ENCODE measurements at places on chromosomes 16 and 17. TPM values are rescaled to one million over a fixed set of nuclear protein-coding genes. Genes with fewer than 3 reads are reported as not detected.

GRCh38 chr16:69112285-69113129 lies 7.1 kb downstream of the HAS3 start:
- peak; percentile 84 for DNase-seq

GRCh38 chr17:43219746-43220380 lies 8.2 kb downstream of the TMEM106A start:
- peak; percentile 42 for DNase-seq

DNA sequence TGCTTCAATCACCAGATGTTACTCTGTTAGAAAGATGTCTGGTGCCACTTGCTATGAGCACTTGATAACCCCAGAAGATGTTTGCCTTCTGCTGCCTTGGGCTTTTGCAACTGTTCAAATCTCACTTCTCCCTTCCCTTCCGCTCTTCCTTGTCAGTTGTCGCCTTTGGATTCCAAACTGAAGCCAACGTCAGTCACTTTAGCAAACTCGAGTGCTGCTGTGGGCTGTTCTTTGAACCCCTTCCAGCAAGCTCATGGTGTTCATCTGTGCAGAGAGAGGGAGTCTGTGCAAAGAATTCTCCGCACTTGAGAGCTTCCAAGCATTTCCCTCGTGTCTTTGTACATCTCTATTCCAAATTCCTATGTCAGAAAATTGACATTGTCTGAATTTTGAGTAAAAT lies 879.4 kb downstream of the CDH11 start:
- no peak for DNase-seq

DUS1L gene
- 232 TPM for total RNA-seq

DYNLRB2 gene
- total RNA-seq, result not detected

CEP20 gene
- total RNA-seq, result 46.1 TPM

- no peak for DNase-seq
Observed at GRCh38 chr16:70711211-70712031, 25.6 kb upstream of the MTSS2 start.

DNA sequence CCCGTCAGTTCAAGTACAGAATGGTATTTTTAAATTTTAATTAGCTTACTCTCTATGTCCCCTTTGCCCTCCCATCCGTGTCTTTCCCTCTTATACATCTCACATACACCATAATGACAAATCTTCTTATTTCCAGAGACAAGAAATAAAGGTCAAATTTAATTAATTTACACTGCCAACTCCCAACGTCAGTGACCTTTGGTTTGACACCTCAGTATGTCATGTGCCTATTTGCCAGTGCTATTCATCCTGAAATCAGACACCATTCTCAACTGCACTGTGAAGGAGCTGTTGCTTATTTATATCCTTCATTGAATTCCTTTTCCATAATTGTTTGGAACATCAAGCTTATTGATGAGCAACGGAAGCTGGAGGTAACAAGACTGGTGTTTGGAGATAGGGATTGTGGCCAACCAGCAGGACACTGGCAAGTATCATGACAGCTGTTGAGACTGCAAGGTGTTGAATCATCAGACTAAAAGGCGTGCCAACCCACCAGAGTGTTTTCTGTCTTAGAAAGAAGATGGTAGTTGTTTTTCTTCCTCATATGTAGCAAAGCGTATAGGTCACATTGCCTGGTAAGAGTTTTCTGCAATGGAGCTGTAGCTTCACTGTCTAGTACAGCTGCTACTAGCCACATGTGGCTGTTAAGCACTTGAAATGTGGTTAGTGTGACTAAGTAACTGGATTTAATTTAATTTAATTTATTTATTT lies 12.5 kb downstream of the CALCOCO2 start:
- DNase-seq, result no peak

- DNase-seq, result no peak
Observed at GRCh38 chr16:1691956-1692355, 13.9 kb downstream of the JPT2 start.

TNFRSF13B gene
- total RNA-seq, result not detected

DNA sequence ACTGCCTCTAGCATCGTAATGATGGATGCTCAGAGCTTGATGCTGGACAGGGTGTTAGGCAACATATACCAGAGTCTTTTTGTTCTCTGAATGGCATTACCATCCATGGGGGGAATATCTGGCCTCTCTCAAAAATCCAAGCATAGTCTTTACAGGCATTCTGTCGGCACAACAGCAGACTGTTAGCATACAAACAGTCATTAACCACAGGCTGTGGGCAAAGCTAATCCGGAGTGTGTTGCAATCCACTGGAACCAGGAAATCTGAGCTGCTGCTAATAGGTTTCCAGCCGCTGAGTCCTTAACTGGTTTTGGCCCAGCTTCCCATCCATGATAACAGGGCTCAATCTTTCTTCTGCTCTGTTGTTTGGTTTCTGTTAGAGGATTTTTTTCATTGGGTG lies 371.9 kb downstream of the HS3ST3B1 start:
- no peak for DNase-seq

GRCh38 chr17:28940675-28941074 lies 10.6 kb downstream of the PHF12 start:
- no peak for DNase-seq

- DNase-seq, result no peak
Observed at GRCh38 chr16:85567101-85567866, 45.8 kb upstream of the GSE1 start.

DNA sequence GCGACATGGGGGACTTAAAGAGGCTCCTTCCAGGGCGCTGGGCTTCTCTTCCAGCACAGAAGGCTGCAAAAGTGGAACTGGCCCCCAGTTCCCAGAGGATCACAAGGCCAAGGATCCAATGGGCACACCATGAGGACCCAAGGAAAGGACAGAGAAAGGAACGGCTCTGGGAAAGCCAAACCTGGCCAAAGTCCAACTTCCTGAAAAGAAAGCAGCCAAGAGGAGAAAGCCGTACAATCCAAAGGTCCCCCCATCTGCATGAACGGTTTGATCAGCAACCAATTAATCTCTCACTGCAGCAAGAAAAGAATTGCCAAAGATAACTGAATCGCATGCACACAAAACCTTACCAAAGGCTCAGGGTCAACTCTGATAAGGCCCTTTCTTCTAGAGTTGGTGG lies 19.8 kb upstream of the ICAM2 start:
- no peak for DNase-seq

- DNase-seq, result no peak
Observed at GRCh38 chr17:78908426-78908825, 5.4 kb upstream of the CEP295NL start.

- no peak for DNase-seq
Observed at GRCh38 chr16:23064639-23065038, 84.6 kb downstream of the USP31 start.

CMTM2 gene
- total RNA-seq, result 0.95 TPM

- DNase-seq, result no peak
Observed at GRCh38 chr17:57888311-57889216, 38.7 kb upstream of the MRPS23 start.

DNA sequence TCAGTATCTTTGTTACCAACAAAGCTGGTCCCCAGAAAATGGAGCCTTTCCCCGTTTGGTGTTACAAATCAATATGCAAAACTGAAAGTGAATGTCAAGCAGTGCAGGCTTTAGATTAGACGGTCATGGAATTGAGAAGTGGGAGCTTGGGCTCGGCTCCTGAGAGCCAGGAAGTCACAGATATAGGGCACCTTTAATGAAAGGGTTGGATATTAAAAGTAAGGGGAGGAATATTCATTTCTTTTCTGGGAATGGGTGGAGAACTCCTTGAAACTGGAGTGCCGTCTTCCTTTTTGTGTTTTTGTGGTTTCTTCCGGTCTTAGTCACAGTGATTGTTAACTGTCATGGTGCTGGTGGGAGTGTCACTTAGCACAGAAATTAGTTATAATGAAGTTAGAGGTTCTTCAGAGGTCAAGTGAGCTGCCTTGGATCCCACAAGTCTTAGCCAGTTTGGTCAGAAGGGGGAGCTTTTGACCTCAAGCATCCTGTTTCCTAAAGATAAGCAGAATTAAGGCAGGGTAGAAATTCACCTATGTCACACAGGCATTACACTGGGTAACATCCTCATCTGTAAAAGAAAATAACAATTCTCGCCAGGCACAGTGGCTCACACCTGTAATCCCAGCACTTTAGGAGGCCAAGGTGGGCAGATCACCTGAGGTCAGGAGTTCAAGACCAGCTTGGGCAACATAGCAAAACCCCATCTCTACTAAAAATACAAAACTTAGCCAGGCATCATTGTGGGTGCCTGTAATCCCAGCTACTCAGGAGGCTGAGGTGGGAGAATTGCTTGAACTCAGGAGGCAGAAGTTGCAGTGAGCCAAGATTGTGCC lies 9.6 kb upstream of the EIF1 start:
- peak; percentile 94 for DNase-seq

RASL10B gene
- 0.71 TPM for total RNA-seq

- DNase-seq, result peak; percentile 79
Observed at GRCh38 chr17:42287305-42287976, 857 bp upstream of the STAT5A start.

TP53I13 gene
- total RNA-seq, result 77.9 TPM

C17orf107 gene
- 1.7 TPM for total RNA-seq

GRCh38 chr17:82528484-82529265 lies 9.1 kb downstream of the FOXK2 start:
- no peak for DNase-seq

DNA sequence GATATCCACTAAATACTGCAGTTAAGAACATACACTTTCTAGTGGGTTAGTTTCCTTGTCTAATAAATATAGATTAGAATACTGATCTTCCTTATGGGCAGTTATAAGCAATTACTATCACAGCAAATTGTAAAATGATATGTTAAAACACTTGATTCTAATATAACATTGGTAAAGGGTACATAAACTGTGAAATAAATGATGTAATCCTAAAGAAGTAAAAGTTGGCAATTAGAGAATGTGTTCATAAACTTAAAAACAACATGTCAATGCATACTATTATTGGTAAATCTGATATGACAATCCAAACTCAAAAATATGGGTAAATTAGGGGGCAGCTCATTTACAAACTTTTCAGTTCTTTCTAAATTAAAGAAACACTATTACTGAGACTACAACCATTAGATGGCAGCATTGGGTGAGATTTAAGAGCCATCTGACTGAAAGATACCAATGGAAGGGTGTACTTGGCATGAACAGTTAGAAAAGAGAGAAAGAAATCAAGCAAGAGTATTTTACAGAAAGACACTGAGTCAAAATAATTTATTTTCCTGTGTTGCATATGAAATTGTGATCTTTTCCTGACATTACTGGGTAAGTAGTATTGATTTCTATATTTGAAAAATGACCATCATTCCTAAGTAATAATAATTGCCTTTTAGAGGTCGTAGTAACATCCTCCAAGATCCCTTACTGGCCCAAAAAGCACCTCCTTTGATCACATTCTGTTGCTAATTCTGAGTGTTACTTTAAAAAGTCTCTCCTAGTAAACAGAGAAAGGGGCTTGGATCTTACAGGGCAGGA lies 119.6 kb downstream of the SPAG9 start:
- DNase-seq, result peak; percentile 83

- no peak for DNase-seq
Observed at GRCh38 chr17:29376667-29377270, 13.4 kb upstream of the TAOK1 start.

CCL7 gene
- total RNA-seq, result not detected

- DNase-seq, result no peak
Observed at GRCh38 chr16:734208-734980, 6.4 kb downstream of the CIAO3 start.

All from activated CD4-positive, alpha-beta T cell treated with anti-CD3 and anti-CD28 coated beads, Interleukin-2, amount 10 ng/mL, durations not matched to agents 24 days and 14 days (primary cell).